ENCODE measurements at places on chromosomes 12 and 14. TPM values are rescaled to one million over a fixed set of nuclear protein-coding genes. Genes with fewer than 3 reads are reported as not detected.

PAH gene
- 206 TPM for total RNA-seq

KERA gene
- not detected for total RNA-seq

NID2 gene
- total RNA-seq, result 52.8 TPM

GPRC5A gene
- total RNA-seq, result 49.8 TPM

PRKD1 gene
- 9.0 TPM for total RNA-seq

KCNK10 gene
- total RNA-seq, result 1.5 TPM

POU6F1 gene
- total RNA-seq, result 3.1 TPM

VASH1 gene
- total RNA-seq, result 6.8 TPM

DGLUCY gene
- 41.0 TPM for total RNA-seq

AKAP3 gene
- 3.5 TPM for total RNA-seq

PRB3 gene
- total RNA-seq, result not detected
